ENCODE measurements at places on chromosomes 7 and 10.

GRCh38 chr7:77799078-77799964, 748 bp downstream of the PHTF2 start:
- H3K4me1 ChIP-seq, result peaks cover 34% of the 10 kb centered on the region
- peak; percentile 71 for DNase-seq
- H3K36me3 ChIP-seq, result peaks cover 15% of the 10 kb centered on the region
- H3K27ac ChIP-seq, result peak overlapping the region; percentile 96

DNA sequence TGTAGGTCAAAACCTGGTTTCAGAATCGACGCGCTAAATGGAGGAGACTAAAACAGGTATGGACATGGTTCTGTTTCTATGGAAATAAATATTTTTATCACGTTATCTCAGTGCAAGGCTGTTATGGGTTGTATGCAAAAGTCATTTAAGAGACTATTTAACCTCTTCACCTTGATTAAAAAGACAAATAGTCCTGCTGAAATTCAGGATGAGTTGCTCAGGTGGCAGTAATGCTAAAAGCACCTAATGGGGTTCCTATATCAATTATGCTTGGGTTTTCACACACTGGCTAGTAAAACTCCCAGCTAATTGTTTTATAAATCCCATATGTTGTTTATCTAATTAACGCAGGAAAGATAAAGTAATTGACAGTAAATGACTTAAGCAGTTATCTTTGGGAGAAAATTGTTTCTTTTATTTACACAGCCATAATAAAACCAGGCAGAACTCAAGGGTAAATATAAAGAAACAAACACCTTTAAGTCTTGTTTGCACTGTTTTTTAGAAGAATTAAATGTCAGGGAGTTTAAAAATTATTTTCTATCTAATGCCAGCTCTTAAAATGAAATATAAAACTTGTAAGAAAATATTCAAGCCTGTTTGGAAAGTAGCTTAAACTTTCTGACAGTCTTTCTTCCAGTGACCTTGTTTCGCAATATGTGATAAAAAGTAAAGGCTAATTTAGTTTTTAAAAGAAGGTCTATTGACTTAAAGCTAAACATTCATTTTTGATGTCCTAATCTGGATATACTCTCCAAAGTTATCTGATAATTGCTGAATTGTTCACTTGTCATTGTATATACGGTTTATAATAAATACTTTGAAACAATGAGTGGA, 3.2 kb downstream of the HHEX start:
- H3K4me1 ChIP-seq, result peaks cover 22% of the 10 kb centered on the region
- H3K4me3 ChIP-seq, result no peak overlapping the region
- no peak for DNase-seq
- H3K27ac ChIP-seq, result no peak overlapping the region
- peaks cover 91% of the 10 kb centered on the region for H3K27me3 ChIP-seq
- peaks cover under 1% of the 10 kb centered on the region for H3K36me3 ChIP-seq

DNA sequence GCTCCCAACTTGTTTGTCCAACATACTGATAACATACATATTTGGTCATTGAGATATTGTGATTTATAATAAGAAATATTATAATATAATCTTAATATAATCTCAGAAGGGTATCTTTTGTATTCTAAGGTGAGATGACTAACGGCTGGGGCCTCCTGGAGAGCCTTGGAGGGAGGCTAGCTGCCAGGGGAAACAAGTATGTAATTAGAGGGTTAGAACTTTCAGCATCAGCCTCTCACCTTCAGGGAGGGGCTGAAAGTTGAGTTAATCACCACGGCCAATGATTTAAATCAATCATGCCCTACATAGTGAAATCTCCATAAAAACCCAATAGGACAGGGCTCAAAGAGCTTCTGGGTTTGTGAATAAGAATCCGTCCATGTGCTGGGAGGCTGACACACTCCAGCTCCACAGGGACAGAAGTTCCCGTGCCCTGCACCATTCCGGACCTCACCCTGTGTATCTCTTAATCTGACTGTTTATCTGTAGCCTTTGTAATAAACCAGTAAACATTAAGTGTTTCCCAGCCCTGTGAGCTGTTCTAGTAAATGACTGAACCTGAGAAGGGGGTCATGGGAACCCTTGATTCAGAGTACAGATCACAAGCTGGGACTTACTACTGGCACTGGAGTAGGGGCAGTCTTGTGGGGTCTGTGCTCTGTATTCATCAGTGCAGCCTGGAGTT, 86.3 kb upstream of the STEAP1B start:
- no peaks in the 10 kb centered on the region for H3K36me3 ChIP-seq
- H3K4me3 ChIP-seq, result no peak overlapping the region
- H3K4me1 ChIP-seq, result peaks cover 35% of the 10 kb centered on the region
- H3K27me3 ChIP-seq, result no peaks in the 10 kb centered on the region
- DNase-seq, result no peak

GRCh38 chr7:27802999-27803398, 63.0 kb downstream of the TAX1BP1 start:
- no peak overlapping the region for H3K27ac ChIP-seq
- H3K4me3 ChIP-seq, result no peak overlapping the region
- H3K36me3 ChIP-seq, result peaks cover 25% of the 10 kb centered on the region

DNA sequence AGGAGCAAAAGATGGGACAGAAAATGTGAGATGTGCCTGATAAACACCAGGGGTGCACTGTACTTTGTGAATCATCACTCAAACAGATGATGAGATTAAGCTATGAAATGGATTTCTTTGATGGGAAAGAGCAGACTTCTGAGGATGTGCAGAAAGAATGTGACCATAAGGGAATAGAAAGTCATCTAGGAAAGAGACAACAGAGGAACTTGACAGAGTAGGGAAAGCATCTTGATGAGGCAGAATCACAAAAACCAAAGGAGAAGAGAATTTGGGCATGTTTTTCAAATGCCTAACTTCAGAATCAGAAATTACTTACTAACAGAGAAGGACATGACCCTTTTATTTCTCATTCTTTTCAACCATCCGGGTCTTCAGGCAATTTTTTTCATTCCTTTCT, 82.4 kb upstream of the LRRTM3 start:
- H3K4me3 ChIP-seq, result no peak overlapping the region
- peaks cover 15% of the 10 kb centered on the region for H3K4me1 ChIP-seq
- H3K36me3 ChIP-seq, result no peaks in the 10 kb centered on the region
- no peak overlapping the region for H3K27ac ChIP-seq
- no peak for DNase-seq
